ENCODE measurements at places on chromosomes 3 and 15.
A peak's percentile ranks its signal among the peaks of the same experiment; 100 is the strongest.

GRCh38 chr3:2661078-2661477 lies 449.1 kb downstream of the IL5RA start:
- DNase-seq = no peak

GRCh38 chr3:191358929-191359328 lies 28.6 kb upstream of the UTS2B start:
- no peak for DNase-seq

DNA sequence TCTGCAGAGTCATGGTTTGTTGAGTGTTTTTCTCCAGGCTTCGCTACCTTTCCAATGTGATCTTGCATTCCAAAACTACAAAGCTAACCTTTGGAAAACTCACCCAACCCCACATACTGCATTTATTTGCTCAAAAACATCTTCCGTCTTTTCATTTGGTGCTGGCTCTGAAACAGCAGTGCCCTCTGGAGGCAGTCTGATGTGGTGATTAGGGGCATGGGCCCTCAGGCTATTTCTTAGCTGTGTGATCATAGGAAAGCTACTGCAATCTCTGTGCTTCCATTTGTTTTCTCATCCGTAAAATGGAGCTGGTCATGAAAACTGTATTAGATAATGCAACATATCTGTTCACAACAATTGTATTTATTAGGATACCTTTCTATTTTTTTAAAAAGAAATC lies 47.0 kb downstream of the MTHFS start:
- DNase-seq = no peak

DNA sequence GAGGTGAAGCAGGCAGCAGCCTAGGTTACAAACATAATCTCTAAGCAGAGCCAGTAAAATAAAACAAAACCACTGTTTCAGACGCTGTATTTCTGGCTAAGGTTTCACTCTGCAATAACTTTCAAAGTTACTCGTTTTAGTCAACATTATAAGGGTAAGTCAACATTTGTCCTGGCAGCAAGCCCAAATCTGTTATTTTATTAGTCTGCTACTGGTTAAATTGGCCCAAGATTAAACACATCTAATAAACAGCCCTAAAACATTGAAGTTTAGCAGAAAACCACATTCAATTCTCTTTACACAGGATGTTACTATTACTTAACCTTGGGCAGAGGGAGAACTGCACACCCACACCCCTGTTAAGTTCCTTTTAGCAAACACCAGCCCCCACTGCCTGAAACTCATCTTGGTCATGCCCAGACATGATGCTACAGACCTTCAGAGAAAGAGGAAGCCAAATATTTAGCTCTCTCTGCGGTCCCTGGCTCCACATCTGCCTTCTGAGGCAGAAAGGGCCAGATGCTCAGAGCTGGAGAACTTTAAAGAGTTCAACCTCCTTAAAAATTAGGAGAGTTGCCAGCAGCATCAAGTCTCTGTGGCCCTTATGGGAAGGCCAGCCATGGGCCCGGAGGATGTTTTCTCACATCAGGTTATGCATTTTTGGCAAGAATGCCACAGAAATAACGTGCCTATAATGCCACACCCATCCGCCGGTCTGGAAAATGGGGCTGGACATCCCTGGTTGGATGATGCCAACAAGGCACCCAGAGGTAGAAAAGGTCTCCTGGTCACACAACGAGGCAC lies 17.9 kb downstream of the ARHGEF3 start:
- DNase-seq = no peak

DNA sequence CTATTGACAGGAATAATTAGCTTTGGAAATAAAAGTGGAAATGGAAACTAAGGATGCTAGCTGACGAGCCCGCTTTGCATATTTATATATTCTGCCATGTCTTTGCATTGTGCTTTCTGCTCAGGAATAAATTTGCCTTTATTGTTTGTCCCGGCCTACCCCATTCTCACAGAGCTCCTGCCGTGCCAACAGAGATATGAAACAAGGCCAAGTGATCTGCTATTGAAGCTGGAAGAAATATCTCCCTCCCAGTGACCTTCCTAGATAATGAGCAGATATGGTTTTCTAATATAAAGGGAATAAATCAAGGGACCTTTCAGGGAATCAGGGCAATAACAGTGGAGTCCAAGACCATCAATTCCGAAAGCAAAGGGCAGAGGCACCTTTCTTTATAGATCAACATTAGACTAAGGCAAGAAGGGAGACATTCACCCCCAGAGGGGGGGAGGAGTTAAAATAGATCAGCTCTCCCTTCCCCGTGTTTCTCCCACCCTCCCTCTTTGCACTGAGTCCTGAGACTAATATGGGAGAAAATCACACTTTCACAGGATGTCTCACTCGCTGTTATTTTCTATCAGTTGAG lies 664.6 kb downstream of the AGBL1 start:
- no peak for DNase-seq

DNA sequence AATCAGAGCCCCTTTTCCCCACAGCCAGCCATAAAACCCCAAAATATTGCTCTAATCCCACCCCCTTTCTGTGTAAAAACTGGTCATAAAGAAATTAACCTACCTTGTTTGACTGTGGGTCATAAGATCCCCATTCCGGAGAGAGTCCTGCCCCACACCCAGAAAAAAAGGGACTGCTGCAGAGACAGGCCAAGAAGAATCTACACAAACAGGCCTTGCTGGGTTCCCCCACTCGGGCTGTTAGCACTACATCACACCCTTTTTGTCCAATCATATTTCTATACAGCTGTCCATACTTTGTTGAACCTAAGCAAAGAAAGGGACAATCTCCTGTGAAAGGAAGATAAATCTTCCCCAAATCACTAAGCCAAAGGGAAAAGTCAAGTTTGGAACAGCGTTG lies 84.4 kb upstream of the MFGE8 start:
- DNase-seq = no peak

- no peak for DNase-seq
Observed at GRCh38 chr3:94548581-94549316, 485.9 kb downstream of the NSUN3 start.

GRCh38 chr3:1442271-1442670 lies 349.4 kb downstream of the CNTN6 start:
- no peak for DNase-seq

DNA sequence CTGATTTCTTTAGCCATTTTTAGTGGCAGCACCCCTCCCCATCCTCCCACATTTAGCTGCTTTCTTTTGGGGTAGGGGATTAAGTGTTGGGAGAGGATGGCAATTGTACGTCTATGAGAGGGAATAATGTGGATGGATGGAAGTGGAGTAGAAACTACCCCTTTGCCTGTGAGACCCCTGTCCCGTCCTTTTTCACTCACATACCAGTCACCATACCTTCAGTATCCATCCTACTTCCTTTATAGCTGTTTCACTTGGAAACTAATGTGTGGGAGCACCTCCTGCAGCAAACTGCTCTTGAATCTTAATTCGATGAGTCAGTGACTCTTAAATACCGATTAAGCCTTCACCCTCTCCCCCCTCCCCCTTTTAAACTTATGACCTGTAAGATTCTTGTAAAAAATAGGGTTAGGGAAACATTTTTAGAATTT lies 730 bp downstream of the SPRED1 start:
- no peak for DNase-seq

- DNase-seq = no peak
Observed at GRCh38 chr3:140349938-140350337, 327.9 kb upstream of the TRIM42 start.

DNA sequence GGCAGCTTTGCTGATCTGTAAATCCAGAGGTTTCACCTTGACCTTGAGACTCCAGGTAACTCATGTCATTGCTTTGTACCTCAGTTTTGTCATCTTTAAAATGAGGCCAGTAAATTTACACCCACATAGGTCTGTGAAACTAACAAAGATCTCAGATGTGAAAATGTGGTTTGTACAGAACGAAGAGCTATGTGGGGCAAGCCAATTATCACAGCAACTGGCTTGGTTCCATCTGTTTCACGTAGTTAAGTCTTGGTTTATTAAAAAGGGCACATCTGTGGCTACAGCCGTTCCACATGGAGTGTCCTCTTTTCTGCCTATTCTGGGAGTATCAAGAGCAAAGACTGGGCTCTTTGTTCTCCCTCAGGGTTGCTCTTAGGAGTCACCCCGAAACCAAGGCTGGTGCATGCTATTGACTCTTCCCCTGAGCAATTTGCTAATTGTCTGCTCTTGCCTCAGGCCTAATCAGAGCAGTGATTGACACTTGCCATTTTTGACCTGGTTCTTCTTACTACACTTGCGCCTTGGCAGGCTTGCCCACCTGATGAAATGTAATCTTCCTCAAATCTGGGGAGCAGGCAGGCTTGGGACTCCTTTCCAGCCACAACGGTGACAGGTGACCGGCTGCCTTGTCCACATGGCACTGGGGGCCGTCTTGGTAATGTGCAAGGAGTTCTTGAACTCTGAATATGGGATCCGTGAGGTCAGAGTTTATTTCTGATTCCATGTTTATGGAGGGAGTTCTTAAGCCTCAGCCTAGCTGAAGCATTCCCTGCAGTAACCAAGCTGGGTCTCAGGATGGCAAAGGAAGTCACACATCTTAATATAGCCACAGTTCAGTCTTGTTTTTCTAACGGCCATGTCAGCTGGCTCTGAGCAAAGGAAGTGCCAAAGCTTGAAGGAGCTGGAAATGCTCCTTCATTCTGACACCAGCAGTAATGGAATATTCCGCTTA lies 40.1 kb downstream of the EAF1 start:
- DNase-seq = no peak

GRCh38 chr3:149271669-149272068 lies 50.0 kb upstream of the CP start:
- no peak for DNase-seq

GRCh38 chr3:133595341-133595740 lies 21.9 kb downstream of the CDV3 start:
- no peak for DNase-seq

- no peak for DNase-seq
Observed at GRCh38 chr3:68889328-68889727, 43.0 kb downstream of the TAFA4 start.

GRCh38 chr3:43893727-43894126 lies 203.0 kb downstream of the ABHD5 start:
- DNase-seq = no peak

DNA sequence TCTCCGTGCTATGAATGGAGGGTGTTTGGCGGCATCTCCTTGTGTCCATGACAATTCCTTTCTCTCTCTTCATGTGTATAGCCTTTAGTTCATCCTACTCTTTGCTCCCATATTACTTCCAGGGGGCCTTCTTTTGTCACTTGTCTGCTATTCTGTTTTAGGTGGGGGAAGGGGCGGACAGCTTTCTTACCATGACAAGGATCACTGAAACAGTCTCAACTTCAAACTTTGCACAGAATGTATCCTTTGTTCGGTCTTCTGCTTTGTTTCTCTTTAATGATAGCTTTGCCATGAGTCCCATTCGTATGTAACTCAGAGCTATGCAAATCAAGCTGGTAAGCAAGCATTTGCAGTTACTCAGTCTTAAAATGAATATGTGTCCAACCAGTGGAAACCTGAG lies 294.2 kb downstream of the TIGIT start:
- DNase-seq = no peak

DNA sequence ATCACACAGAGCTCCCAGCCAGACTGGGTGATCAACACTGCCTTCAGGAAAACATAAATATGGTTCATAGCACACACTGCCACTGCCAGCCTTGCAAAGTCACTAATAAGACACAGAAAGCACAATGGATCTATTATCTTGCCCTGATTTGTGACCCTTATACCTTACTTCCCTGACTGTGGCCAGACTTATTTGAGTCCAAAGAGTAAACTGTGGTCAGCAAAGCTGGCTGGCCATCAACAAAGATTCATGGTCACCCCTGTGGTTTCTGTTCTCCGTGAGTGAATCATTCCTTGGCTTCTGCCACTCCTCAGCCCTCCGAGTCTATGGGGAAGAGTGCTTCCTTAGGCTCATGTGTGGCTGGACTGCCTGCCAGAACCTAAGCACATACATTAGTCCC lies 437.7 kb downstream of the RAP2B start:
- DNase-seq = peak; percentile 75

- DNase-seq = no peak
Observed at GRCh38 chr3:172697558-172697957, 13.3 kb downstream of the NCEH1 start.

GRCh38 chr3:30607032-30607833 lies 832 bp downstream of the TGFBR2 start:
- DNase-seq = no peak

DNA sequence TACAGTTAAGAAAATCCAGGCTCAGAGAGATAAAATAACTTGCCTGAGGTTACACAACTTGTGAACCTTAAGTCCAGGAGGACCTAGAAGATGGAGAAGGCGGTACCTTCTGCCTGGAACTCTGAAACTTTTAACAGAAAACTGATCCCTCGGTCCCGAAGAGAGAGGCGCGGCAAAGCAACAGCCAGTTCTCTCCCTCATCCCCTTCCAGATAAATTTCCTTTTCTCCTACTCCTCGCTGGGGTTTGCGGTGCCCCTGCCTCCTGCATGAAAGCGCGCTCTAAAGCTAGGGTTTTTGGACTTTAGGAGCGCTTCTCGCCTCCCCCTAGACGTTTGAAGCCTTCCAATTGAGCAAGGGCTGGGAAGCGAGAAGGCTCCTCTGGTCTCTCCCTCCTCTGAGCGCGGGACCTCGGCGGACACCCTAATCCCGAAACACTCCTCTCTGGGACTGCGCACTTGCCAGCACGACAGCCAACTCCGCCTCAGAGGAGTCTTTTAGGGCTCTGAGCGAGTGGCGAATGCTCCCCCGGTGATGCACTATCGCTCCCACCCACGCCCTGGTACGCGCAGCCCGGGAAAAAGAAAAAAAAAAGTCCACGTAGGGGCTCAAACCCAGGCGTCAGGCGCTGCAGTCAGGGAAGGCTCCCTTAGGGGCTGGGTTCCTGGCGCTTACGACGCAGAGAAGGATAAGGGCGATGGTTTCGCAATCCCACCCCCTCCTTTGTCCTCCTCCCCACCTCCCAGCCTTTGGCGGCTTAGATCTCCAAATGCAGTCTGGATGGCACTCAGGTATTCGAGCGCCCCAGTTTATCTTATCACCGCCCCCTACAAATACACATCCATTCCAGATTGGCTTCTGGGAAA lies 7.9 kb upstream of the EOMES start:
- DNase-seq = no peak

- no peak for DNase-seq
Observed at GRCh38 chr3:47669026-47669749, 90.5 kb upstream of the CSPG5 start.

- no peak for DNase-seq
Observed at GRCh38 chr15:42133886-42134502, 22.4 kb downstream of the PLA2G4F start.

DNA sequence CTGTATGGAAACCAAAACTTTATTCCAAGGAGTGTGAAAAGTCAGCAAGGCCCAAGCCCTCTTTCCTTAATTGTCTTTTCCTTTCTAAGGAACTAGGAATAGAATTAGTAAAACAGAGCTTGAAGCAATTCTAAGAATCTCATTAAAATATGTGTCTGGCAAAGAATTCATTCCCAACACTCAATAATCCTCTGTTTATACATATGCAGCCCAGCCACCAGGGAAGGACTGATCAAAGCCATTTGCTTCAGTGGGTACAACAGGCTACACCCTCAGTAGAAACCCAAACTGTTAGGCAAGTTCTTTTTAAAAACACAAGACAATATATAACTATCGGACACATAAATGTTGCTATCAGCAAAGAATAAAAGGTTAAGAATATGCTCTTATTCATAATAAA lies 266.9 kb downstream of the ERC2 start:
- DNase-seq = no peak

Measured in GM04504 (cell line).